Stimulated activated CD8-positive, alpha-beta memory T cell treated with anti-CD3 and anti-CD28 coated beads, Interleukin-7, amount 100 ng/mL, for 48 hours (primary cell): ENCODE measurements at places on chromosomes 2 and 18.

- DNase-seq, result no peak
Observed at GRCh38 chr18:76142611-76143010, 352.4 kb downstream of the ZNF516 start.

DNA sequence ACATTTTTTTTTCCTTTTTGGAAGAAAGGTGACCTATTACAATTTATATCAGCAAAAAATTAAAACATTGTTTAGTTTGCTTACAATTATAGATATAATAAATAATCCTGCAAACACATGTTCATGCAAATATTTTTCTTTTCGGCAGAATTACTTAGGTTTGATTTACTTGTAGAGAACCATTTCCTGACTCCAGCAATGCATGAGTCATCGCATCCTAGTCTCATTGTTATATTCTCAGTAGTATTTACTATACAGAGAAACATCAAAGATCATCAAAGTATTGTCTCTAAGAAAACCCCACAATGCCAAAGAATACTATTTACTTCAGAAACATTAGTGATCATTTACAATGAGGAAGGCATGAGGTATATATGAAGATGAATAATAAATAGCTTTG is 40.4 kb upstream of the MTIF2 start:
- DNase-seq, result no peak

- no peak for DNase-seq
Observed at GRCh38 chr2:54879598-54880332, 156.3 kb downstream of the EML6 start.

- no peak for DNase-seq
Observed at GRCh38 chr18:45232061-45232460, 383.2 kb upstream of the SLC14A2 start.

DNA sequence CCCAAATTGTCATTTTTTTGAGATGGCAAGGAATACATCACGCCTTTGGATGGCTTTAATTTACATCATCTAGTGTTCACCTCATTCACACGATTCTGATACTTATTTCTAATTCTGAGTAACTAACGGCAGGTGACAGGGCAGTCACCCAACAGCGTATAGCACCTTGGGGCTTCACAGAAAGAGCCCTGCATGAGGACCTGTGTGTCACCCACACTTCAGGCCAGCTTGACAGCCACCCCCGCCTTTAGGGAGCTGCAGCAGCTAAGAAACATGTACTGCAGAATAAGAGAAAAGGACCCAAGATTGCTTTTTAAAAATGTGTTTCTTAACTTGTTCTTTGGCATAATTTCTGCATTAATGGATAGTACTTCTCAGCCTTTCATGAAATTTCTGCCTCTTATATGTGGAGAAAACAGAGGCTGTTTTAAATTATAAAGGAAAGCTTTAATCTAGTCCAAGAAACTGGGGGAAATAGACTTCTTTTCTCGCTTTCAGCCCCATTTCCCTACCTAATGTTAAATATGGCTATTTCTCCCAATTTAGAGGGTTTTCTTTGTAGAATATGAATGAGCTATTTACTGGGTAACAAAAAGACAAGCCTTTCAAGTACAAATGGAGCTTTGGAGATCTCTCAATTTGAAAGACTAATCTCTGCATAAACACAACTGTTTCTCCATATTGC is 245.1 kb downstream of the LDLRAD4 start:
- DNase-seq, result no peak

- DNase-seq, result no peak
Observed at GRCh38 chr2:26720322-26721114, 28.0 kb downstream of the KCNK3 start.

GRCh38 chr2:196268538-196269338 is 97.4 kb upstream of the STK17B start:
- DNase-seq, result no peak
